ENCODE measurements at places on chromosomes 3 and 15.

DNA sequence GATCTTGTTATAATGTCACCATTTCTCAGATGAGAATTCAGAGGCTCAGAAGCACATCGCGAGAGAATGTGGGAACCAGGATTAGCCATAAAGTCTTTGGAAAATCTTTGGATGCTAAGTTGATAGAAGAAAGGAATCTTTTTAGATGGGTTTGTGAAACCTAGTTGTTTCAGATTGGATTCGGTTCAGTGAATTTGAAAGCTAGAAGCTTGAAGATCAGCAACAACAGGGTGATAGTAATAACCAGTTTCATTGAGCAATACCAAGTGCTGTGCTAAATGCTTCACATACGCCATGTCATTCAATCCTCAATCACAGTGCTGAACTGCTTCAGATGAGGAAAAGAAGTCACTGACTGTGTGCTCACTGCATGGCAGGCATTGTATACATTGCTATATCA is 47.4 kb upstream of the MITF start:
- DNase-seq = no peak

GRCh38 chr3:32410367-32411246 is 19.0 kb downstream of the CMTM7 start:
- DNase-seq = no peak

GRCh38 chr15:56972426-56972825 is 54.0 kb downstream of the TCF12 start:
- no peak for DNase-seq

- peak; percentile 50 for DNase-seq
These were observed 34.3 kb downstream of the ZBTB38 start for GRCh38 chr3:141402476-141403171.
